AML-193 (cell line): ENCODE measurements at places on chromosomes 1 and 21.

DNA sequence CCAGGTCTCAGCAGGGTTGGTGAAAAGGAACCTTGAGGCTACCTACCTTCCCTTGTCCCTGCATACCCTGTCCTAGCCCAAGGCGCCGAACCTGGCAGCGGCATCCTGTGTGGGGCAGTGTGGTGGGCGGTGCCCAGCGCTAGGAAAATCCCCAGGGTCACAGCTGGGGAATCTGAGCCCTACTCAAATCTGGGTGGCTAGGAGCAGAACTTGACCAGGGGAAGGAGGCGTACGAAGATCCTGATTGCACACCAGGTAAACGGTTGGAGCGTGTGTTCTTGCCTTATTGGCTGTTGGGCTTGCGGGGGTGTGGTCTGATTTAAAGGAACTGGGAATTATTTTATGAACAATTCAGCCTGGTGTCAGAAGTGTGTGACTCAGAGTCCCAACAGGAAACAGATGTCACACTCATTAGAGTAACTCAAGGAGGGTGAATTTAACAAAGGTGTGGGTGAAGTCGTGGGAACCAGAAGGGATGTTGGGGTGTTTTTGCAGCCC lies 118.6 kb downstream of the LRIG2 start:
- DNase-seq, result no peak

- no peak for DNase-seq
Measured at GRCh38 chr1:203744075-203744972, 20.7 kb upstream of the LAX1 start.

DNA sequence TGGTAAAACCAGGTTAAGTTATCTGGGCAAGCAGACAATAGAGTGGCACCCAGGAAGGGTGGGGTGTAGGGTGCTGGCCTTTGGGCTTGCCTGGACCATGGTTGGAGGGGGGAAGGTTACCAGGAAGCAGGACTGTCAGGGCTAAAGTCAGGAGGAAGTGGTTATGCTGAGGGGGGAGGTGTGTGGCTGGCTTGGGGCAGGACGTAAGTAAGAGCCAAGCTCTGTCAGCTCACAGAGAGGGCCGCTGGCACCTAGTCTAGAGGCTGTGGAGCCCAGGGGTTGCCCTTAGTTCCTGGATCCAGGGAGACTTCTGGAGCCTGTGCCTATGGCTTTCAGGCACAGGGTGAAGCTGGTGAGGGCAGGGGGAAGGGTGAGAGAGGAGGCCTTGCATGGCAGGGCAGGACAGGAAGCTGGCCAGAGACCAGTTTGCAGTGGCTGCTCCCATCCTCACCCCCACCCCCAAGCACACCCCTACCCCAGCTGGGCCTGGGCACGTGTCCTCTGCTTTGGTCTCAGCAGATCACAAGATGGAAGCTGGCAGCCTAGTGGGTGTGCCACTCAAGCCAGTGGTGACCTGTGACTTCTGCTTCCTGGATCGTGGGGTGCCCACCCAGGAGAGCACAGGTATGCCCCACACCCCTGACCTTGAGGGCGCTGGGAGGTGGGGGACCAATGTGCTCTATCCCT lies 20.5 kb upstream of the SMYD3 start:
- peak; percentile 77 for DNase-seq

GRCh38 chr1:81340239-81340638 lies 460.5 kb upstream of the ADGRL2 start:
- no peak for DNase-seq
